ENCODE measurements at places on chromosomes 5 and 9.

- no peak for DNase-seq
Observed at GRCh38 chr9:87567983-87568382, 70.3 kb downstream of the DAPK1 start.

DNA sequence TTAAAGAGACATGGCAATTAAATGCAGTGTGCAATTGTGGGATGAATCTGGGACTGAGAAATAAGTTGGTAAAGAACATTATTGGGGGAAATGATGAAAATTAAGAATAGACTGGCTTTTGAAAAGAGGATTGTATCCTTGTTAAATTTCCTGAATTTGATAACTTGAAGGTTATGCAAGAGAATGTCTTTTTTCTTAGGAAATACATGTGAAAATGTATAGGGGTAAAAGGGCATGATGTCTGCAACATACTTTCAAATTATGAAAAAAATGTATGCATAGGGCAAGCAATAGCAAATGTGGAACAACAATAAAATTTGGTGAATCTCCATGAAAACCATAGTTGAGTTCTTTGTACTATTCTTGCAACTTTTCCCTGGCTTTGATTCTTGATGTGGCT, 24.1 kb downstream of the PTTG1 start:
- DNase-seq: no peak

GRCh38 chr5:122102825-122103224, 24.8 kb upstream of the LOX start:
- no peak for DNase-seq

DNA sequence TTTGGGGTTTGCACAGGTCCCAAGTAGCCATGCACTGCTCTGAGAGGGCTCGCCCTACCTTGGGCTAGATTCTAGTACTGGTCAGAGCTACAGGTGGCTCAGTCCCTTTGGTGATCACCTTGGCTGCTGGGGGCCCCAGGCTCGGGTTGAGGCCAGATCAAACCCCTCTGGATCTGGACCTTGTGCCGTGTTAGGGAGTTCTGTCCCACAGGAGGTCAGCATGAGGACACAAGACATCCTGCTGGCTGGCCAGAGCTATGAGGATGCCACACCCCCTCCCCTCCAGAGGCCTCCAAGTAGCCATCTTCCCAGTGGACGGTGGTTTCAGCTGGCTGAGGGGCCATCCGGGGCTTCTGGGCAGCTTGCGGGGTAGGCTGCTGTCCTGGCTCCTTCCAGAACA, 10.6 kb downstream of the CDK20 start:
- DNase-seq: no peak

DNA sequence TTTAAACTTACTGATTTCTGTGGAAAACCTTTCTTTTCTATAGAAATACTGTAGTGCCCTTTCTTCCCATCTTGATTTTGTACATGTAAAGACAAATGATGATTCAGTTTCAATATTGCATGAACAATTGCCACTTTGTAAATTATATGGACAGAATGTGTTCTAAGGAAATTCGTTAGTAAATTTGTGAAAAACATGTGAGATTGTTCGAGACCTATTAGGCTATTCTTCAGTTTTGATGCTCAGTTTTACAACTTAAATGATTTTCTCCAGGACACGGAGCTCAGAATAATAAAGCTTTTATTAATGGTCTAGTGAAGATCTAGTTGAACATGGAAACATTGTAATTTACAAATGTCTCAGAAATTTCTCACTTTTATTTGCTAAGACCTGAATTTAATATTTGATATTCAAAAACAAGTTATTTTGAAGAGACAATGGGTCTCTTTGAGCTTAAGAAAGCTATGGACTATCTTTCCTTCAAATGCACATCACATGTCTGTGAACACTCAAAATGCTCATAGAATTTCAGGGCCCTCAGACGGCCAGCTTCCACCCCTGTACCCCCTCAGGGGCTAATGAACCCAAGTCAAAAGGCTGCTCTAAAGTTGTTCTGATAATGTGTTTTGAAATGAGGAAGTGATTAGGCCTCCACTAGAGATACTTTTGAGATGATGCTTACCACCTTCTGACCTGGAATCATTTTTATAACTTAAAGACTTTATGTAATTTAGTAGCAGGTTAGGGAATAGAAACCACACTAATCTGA, 54.1 kb upstream of the FSD1L start:
- DNase-seq: no peak

DNA sequence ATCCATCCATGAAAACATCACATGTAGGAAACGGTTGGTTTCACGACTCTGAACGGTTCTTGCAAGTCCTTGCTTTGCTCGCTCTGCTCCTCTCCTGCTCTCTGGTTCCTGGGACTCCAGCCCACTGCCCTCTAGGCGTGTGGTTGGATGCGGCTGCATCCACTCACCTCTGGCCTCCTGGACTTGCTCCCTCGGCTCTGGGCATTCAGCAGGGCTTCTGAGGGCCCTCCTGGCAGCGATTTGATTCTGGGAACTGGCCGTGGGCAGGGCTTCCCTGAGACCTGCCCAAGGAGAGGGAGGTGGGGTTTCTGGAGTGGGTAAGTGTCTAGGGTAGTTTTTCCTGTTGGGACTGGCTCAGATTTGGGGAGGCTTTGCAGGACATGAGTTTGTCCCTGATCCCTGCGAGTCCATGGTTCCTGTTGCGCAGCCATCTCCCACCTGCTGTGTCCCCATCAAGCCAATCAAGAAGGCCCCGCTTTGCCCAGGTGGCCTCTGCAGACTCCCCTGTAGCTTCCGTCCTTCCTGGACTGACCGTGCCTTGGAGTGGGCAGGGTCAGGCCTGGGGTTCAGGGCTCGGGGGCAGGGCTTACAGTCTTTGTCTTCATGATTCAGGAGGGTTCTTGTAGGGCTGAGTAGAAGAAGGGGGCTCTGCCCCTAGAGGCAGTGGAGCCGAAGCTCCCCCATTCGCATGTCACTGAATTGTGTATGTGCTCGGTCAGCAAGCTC, 192.3 kb downstream of the CACNA1B start:
- no peak for DNase-seq

GRCh38 chr9:128685636-128686489, 3.2 kb upstream of the SET start:
- no peak for DNase-seq

- DNase-seq: no peak
Observed at GRCh38 chr9:3478549-3478953, 47.2 kb downstream of the RFX3 start.

GRCh38 chr9:16002816-16003215, 450.0 kb downstream of the CCDC171 start:
- DNase-seq: no peak

DNA sequence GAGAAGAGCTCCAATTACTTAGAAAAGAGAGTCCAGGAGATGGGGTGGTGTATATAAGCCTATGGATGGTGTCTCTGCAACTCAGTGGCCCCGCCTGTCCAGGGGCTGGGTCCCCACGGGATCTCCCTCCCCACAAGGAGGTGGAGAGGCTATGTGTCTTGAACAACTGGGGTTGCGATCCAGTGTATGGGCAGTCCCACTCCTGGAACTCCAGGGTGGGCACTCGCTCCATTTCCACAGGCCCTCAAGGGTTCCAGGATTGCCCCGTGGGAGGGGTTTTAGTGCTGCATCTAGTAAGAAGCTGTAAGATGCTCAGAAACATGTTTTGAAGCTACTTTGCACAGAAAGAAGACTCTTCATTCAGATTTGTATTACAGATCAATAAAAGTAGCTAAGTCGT, 558 bp upstream of the SMAD5 start:
- DNase-seq: no peak
